ENCODE measurements at places on chromosomes 5 and 9. TPM values are rescaled to one million over a fixed set of nuclear protein-coding genes. Genes with fewer than 3 reads are reported as not detected.

Gene PDE8B
- total RNA-seq = 0.21 TPM

Gene ARHGEF39
- 3.3 TPM for total RNA-seq

Gene C5orf24
- 61.5 TPM for total RNA-seq

Gene MYORG
- total RNA-seq = 1.7 TPM

Gene GRXCR2
- total RNA-seq = not detected

Gene DPYSL3
- total RNA-seq = 45.2 TPM

Gene SPINK4
- not detected for total RNA-seq

Gene GRIN3A
- not detected for total RNA-seq

Gene FOXD4L6
- total RNA-seq = not detected

Gene ADRA1B
- total RNA-seq = 0.26 TPM

- DNase-seq = no peak
Measured at GRCh38 chr9:14399756-14400657, 86.1 kb upstream of the NFIB start.

- DNase-seq = no peak
Measured at GRCh38 chr5:169095410-169095960, 205.5 kb downstream of the SLIT3 start.

DNA sequence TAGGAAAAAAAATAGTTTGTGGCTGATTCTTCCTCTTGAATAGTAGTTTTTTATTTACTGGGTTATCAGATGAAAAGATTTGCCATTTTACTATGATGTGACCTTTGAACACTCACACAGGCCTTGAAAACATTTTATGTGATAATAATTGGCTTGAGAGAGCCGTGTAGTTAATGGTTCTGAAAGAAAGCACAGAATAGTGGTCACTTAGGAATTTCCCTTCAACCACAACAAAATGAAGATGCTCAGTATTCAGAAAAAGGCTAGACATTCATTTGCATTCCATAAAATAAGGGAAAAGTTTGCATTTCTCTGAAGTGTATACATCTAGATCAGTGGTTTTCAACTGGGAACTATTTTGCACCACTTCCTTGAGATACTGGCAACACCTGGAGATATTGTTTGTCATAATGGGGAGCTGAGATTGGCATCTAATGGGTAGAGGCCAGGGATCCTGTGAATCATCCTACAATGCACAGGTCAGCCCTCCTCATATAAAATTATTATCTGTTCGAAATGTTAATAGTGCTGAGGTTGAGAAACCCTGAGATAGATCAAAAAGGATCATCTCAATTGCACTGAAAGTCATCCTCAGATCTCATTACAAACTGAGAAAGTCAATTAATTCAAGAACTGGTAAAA is 446.4 kb upstream of the CCNG1 start:
- DNase-seq = no peak

DNA sequence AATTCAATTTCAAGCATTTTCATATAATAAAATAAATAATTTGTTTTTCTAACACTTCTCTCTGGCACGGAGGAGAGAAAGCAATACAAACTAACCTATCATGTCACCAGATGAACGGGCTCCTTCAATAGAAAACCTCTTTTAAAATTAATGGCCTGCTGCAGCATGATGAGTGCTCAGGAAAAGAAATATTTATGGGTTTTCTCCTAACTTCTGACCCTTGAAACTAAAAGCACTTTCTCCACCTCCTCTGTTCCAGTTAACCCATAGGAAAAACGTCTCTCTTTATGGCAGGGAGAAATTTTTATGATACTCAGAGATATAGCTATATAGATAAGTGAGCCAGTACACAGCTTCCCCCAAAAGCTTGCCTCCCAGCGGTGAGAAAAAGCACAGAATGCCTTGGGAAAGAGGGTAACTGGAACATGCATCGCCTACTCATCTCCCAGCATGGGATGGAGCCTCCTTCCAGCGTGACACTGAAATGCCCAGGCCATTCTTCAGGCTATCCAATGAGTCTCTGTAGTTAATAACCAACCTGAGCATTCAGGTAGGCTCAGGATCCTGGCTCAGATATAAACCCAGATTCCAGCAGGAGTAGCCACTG is 963.0 kb upstream of the DMAC1 start:
- DNase-seq = no peak

- peak; percentile 19 for DNase-seq
Measured at GRCh38 chr9:18208166-18209059, 265.5 kb upstream of the ADAMTSL1 start.

GRCh38 chr5:59831326-59832010 is 62.1 kb downstream of the PDE4D start:
- no peak for DNase-seq

DNA sequence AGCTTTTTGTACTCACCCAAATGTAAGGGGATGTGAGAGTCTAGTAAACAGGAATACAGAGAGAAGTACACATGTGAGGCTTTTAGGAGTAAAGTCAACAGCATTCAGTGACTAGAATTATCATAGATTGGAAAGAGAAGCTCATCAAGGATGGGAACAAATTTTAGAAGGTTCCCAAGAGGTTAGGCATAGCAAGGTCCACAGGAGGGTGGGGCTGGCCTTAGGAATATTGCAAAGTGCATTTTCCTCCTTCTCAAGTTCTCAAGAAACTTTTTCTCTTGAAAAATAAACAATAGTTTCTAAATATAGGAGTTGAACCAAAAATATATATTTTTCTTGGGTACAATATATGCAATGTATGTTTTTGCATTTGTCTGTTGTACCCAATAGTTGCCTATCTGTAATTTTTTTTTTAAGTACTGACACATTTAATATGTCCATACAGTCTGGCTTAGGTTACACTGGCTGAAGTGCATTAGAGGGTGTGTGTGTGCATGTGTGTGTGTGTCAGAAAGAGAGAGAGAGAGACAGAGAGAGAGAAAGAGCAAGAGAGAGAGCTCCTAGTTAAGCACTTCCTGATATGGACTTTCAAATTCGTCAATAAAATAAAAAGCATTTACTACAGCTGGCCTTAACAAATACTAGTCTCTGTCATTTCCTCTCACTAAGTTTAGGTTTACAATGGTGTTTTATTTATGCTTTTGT is 62.2 kb downstream of the SNX18 start:
- no peak for DNase-seq

GRCh38 chr5:122118356-122118948 is 10.9 kb upstream of the ZNF474 start:
- DNase-seq = peak; percentile 4

DNA sequence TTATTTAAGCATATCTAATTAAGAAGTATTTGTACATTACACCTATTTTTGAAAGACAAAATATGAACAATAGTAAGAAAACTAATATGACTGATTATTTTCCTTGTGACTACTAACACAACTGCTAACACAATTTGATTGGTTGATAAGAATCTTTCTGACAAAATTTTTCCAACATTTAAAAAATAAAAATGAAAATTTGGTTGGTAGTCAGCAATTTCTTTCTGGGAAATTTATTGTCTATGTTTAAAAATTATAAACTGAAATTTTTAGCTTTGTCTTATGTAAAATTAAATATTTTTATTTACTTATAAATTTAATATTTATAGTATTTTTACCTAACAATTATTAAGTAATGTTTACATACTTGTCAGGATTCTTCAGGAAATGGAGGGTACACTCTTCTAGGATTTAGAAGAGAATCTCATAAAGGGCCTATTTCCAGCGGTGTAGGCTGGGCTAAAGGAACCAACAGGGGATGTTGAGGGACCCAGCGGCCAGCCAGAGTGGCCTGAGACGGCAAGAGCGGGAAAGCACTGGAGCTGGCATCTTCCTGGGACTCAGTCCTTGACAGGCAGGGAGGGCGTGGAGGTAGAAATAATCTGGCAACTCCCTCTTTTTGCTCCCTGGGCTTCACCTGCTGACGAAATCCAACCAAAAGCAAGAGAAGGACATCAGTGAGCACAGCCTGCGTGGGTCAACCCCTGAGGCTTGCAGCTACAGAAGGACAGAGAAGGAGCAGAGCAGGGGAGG is 14.7 kb upstream of the FAM120A start:
- DNase-seq = no peak

GRCh38 chr5:128464596-128464995 is 73.4 kb downstream of the FBN2 start:
- no peak for DNase-seq

DNA sequence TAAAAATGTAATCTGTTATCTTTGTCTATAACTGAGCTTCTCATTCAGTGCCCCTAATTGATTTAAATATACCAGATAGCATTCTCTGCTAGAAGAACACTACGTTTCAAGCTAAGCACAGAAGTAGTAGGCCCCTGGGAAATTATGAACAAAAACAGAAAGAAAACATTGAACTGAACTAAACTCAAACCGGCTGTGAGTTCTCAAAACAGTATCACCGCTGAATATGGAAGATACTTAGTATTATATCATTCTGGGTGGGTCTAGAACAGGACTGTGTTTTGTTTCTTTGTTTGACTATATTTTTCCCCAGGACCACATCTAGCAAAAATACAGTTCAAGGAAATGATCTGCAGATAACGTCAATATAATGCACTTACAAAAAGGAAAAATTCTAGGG is 95.1 kb upstream of the HMHB1 start:
- no peak for DNase-seq

All from HFFc6 (cell line).